ENCODE measurements at places on chromosomes 13 and 19. TPM values are rescaled to one million over a fixed set of nuclear protein-coding genes. Genes with fewer than 3 reads are reported as not detected.

TEX29 gene
- not detected for total RNA-seq

DNA sequence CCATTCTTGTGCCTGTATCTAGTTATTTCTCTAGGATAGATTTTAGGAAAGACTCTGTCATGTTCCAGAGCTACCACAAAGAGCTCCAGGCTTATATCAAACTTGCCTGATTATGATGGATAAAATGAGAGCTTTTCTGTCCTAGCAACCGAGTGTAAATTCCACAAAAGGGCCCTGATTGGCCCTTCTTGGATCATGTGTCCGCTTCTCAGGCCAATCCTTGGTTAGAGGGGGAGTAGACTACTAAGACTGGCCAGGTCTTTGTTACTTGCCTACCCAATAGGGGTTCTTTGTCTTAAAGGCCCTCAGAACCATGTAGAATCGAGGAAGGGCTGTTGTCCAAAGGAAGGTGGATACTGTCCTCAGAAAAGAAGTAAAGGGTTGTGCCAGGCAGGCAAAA, 2.4 kb downstream of the DHX34 start:
- DNase-seq = peak; percentile 59

DNA sequence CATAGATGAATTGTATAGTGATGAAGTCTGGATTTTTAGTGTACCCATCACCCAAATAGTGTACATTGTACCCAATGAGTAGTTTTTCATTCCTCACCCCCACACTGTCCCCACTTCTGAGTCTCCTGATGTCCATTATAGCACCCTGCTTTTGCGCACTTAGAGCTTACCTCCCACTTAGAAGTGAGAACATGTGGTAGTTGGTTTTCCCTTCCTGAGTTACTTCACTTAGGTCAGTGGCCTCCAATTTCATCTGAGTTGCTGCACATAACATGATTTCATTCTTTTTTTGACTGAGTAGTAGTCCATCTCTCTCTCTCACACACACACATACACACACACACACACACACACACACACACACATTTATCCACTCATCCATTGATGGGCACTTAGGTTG, 43.2 kb upstream of the ALOX5AP start:
- DNase-seq = no peak

DNA sequence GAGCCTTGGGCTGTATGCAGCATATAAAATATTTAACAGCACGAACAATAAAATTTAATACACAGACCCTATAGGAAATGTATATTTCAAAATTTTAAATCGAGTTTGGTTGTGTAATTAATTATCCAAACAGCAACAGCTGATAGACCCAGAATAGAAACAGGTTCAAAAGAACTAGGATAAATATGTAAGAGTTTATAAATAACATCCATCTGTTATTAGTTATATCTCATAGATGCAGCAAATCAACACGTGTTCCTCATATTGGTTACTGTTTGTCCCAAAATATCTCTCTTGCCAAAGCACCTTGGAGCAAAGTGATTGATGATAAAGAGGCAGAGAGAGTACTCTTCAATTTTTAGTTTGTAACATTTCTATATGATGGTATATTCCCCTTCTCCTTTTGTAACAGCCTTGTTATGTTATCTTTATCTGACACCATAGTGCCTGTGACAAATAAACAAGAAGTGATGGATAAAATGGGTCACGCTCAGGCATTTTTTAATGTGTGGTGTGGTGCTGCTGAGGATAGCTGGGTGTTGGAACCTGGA, 260.6 kb upstream of the NBEA start:
- no peak for DNase-seq

DNA sequence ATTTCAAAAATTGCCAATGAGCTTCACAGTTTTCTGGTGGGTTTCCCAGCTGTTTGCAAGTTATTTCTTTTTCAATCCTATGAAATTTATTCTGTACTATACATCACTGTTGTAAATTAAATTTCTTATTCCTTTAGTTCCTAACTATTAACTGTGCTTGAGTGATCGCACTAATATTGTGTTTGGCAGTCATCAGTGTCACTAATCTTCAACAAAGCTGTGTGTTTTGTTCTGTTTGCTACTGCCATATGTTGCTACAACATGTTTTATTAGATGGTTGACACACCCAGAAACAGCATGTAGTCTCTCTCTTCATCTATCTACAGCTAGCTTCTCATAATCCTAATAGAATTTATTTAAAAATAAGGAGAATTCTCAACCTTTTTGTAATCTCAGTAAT, 453.6 kb upstream of the PRR20A start:
- DNase-seq = no peak

IGFL3 gene
- not detected for total RNA-seq

KLK5 gene
- total RNA-seq = not detected

SSC5D gene
- total RNA-seq = 0.14 TPM

DNA sequence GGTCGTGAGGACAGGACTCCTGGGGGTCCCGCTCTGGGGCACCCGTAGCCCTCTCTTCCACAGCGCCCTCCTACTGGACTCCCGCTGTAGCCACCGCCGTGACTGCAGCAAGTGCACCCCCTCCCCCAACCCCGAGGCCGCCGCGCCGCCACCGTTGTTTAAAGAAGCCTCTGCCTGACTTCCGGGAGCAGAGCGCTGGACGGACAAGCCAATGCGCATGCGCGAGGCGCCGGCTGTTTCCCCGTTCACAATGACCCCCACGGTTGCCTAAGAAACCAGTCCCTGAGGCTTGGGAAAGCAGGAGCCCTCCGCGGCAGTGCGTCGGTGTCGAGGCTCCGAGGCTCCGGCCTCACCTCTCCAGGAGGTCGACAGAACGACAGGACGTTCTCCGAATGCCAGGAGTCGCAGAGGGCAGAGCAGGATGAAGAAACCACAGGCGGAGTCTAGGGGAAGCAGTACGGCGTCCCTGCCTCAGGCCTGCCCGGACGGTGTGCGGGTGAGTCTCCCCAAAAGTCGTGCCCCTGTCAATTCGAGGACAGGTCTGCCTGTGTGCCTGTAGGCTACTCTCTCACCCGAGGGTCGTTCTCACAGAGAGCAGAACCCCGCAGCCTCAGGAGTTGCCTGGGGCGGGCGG, 70.5 kb upstream of the ZNF420 start:
- DNase-seq = no peak

TLE6 gene
- total RNA-seq = 21.3 TPM

DNA sequence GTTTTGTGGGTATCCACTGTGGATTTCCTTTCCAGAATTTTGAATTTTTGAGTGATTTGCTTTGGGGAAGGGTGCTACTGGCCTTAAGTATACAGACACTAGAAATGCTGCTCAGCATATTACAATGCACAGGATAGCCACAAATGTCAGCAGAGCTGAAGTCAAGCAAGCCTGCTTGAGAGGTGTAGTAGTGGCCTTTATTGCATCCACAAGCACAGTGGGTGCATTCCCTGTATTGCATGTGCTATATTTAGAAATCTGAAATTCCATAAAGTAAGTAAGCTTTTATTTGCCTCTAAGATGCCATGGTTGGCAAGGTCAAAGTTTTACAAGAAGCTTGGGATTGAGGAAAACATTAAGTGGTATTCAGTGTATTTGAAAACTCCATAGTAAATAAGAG, 79.5 kb upstream of the ZNF91 start:
- no peak for DNase-seq

KIR2DL4 gene
- not detected for total RNA-seq

GPR4 gene
- total RNA-seq = not detected

GRCh38 chr13:42849200-42849599, 67.8 kb downstream of the FAM216B start:
- no peak for DNase-seq

DNA sequence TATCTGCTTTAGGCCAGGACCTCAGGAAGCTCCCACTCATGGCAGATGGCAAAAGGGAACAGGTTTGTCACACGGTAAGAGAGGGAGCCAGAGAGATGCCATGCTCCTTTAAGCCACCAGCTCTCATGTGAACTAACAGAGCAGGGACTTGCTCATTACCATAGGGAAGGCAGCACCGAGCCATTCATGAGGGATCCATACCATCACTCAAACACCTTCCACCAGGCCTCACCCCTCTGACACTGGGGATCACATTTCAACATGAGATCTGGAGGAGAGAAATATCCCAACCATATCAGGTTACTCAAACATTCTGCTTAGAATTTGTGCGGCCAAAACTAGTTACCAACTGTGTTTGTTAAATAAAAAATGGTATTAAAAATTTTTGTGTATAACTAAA, 427.0 kb downstream of the UQCRFS1 start:
- no peak for DNase-seq
